ENCODE measurements at places on chromosomes 4 and X. TPM values are rescaled to one million over a fixed set of nuclear protein-coding genes. Genes with fewer than 3 reads are reported as not detected.

DNA sequence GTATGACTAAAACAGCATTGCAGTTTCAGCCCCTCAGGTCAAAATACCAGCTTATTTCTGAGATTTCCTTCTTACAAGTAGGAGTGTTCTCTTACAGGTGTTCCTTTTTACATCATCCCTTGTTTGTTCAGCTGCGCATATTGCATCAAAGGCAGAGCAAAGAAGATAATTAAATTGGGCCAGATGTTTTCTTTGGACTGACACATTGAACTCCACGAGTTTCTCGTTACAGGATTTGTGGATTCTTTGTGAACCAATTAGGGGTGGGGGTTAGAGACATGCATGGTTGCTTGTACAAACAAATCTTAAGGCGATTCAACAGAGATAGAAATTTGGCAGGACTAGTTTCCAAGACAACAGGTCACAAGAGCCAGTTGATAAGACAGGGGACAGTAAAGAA is 95.7 kb downstream of the SPANXN4 start:
- no peak overlapping the region for H3K4me3 ChIP-seq
- no peak for DNase-seq
- no peak overlapping the region for H3K27ac ChIP-seq
- no peaks in the 10 kb centered on the region for H3K27me3 ChIP-seq
- H3K36me3 ChIP-seq = no peaks in the 10 kb centered on the region
- H3K4me1 ChIP-seq = no peaks in the 10 kb centered on the region

- H3K36me3 ChIP-seq = no peaks in the 10 kb centered on the region
- no peaks in the 10 kb centered on the region for H3K4me1 ChIP-seq
Measured at GRCh38 chrX:122565952-122566351, 618.1 kb upstream of the GRIA3 start.

HOPX gene
- total RNA-seq = not detected

BCAP31 gene
- 157 TPM for total RNA-seq

- no peaks in the 10 kb centered on the region for H3K4me1 ChIP-seq
- no peaks in the 10 kb centered on the region for H3K27me3 ChIP-seq
- H3K4me3 ChIP-seq = peak overlapping the region; percentile 64
- no peak for DNase-seq
Measured at GRCh38 chrX:129842510-129843208, 1.0 kb downstream of the ZDHHC9 start.

DNA sequence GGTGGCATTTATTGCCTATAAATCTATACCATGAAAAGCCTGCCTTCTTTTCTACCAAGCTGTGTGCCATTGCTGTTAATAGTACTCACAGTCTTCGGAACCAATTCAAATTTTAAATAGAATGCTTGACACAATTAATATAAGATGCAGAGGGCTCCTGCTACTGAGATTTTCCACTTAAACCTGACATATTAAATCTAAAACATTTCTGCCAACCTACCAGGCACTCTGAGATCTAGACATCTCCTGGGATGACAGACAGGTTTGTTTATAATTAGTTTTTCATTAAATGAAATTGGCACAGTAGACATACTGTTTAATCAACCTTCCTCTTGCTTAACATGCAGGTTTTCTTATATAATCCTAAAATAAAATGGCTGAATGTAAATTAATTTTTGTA is 117.3 kb upstream of the CBR4 start:
- no peak overlapping the region for H3K27ac ChIP-seq
- no peaks in the 10 kb centered on the region for H3K4me1 ChIP-seq
- H3K27me3 ChIP-seq = no peaks in the 10 kb centered on the region

DNA sequence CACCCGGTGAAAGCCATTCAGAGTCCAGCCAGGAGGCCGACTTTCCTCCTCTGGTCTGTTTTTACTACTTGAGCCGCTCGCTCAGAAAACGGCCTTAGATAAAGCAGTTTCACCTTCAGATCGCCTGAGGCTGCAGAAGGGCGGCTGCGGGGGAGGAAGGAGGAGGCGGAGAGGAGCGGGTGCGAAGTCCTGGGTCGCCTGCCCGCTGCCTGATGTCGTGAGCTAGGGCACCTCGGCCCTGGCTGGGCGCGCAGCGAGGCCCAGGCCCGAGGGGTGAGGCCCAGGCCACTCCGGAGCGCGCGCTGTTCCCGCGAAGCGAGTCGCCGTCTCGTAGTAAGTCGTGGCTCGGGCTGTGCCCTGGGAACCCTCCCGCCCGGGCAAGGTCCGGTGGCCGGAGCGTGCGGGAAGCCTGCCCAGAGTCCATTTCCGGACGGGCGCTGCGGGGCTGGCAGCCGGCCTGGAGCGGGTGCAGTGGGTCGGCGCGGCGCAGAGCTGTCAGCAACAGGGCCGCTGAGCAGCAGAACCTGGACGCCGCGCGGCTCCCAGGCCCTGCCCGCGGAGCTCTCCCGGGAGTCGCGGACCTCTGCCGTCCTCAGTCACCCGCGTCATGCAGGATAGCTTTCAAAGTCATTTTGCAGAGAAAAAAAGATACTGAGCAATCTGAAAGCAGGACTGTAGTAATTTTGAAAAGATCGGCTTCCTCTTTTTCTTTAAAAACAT is 18.6 kb downstream of the TRIM2 start:
- peaks cover 10% of the 10 kb centered on the region for H3K27me3 ChIP-seq
- H3K4me3 ChIP-seq = peak overlapping the region; percentile 68
- peak; percentile 71 for DNase-seq
- no peaks in the 10 kb centered on the region for H3K4me1 ChIP-seq

DNA sequence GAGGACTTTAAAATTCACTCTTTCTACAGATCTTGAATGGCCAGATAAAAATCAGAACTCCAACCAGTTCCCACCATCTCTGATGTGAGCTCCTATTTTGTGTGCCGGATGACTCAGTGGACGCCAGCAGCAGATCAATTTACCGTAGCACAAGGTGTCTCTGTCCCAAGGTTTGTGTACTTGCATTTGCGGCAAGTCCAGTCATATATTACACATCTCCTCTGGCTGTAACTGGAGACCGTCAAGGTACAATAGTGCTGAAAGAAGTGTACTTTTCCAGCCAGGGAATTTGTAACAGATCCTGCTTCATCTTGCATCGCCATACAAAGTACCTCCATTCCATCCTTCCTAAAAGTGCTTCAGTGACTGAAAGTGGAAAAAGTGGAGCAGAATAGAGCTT is 108.2 kb upstream of the SORBS2 start:
- H3K4me3 ChIP-seq = no peak overlapping the region
- no peaks in the 10 kb centered on the region for H3K27me3 ChIP-seq
- H3K27ac ChIP-seq = no peak overlapping the region
- no peaks in the 10 kb centered on the region for H3K36me3 ChIP-seq
- H3K4me1 ChIP-seq = peaks cover 8% of the 10 kb centered on the region
- DNase-seq = no peak

RAB40AL gene
- not detected for total RNA-seq

- no peaks in the 10 kb centered on the region for H3K36me3 ChIP-seq
- DNase-seq = no peak
- H3K27ac ChIP-seq = no peak overlapping the region
- H3K4me3 ChIP-seq = no peak overlapping the region
- no peaks in the 10 kb centered on the region for H3K4me1 ChIP-seq
- H3K27me3 ChIP-seq = no peaks in the 10 kb centered on the region
Measured at GRCh38 chr4:68803013-68803412, 12.8 kb upstream of the UGT2B10 start.

MAGEA12 gene
- not detected for total RNA-seq

DNA sequence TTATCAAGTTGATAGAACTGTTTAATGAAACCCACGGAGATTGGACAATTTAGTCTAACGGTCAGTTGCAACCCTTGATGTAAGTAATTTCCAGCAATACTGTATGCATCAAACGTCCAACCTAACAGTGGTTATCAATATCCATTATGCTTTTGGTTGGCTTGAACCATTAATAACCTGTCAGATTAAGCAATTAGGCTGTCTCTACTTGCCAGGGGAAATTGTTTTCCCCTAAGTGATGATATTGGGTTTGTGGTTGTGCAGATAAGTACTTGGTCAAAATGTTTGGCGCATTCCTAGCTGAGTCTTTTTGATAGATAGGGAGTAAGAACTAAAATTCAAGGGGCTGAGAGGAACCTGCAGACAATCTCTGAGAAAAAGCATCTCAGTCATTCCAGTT is 30.5 kb upstream of the ESX1 start:
- H3K27ac ChIP-seq = no peak overlapping the region
- peaks cover 6% of the 10 kb centered on the region for H3K4me1 ChIP-seq
- no peaks in the 10 kb centered on the region for H3K36me3 ChIP-seq
- no peak for DNase-seq
- H3K27me3 ChIP-seq = no peaks in the 10 kb centered on the region
- no peak overlapping the region for H3K4me3 ChIP-seq

Measured in H1 (cell line).